Activated T-cell treated with anti-CD3 and anti-CD28 coated beads for 48 hours (primary cell): ENCODE measurements at places on chromosomes 1 and 21.

GRCh38 chr21:32599091-32599490, 13.1 kb downstream of the CFAP298 start:
- no peak for DNase-seq

DNA sequence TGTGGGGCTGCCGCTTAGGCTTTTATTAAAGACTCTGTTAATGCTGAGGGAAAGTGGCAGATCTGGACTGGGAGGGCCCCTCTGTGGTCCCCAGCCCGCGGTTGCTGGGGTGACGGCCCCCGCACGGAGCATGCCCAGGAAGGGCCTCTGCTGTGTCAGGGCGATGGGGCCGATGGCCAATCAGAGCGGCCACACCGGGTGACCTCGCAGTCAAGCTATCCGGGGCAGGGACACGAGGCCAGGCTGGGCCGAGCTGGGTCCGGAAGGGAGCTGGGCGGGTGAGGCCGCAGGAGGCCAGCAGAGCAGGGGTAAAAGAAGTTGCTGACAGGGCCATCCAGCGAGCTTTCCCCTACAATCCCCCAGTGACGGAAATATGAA, 145.1 kb downstream of the CASZ1 start:
- DNase-seq: no peak

GRCh38 chr21:45309069-45309986, 21.6 kb upstream of the POFUT2 start:
- DNase-seq: peak; percentile 47

- no peak for DNase-seq
These were observed 5.8 kb upstream of the SPRR5 start for GRCh38 chr1:152941037-152941711.

DNA sequence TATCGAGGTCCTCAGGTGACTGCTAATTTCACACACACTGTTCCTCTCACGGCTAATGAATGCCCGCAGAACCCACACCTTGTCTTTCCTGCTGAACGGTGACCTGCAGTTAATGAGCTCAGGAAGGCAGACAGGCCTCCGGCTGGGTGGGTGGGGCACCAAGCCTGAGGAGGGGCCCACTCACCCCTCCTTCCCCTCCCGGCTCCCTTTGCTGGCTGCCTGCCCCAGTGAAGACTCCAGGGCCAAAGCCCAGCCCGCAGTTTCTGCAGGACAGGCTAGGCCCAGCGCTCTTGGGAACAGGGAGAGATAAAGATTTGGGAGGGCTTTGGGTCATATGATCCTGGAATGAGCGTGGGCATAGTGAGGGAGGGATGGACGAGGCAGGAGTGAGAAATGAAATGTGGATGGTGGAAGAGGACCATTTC, 26.4 kb downstream of the FOXO6 start:
- DNase-seq: no peak

GRCh38 chr1:27887215-27888021, 15.1 kb downstream of the THEMIS2 start:
- no peak for DNase-seq

GRCh38 chr1:95575291-95575690, 341.3 kb downstream of the RWDD3 start:
- no peak for DNase-seq

GRCh38 chr1:164764333-164764732, 205.3 kb downstream of the PBX1 start:
- DNase-seq: no peak

GRCh38 chr1:202259705-202260104, 66.1 kb downstream of the LGR6 start:
- DNase-seq: no peak

- DNase-seq: peak; percentile 10
These were observed 429 bp downstream of the SRRM1 start for GRCh38 chr1:24643363-24644099.

- no peak for DNase-seq
These were observed 62.2 kb upstream of the PTCH2 start for GRCh38 chr1:44905276-44905675.

DNA sequence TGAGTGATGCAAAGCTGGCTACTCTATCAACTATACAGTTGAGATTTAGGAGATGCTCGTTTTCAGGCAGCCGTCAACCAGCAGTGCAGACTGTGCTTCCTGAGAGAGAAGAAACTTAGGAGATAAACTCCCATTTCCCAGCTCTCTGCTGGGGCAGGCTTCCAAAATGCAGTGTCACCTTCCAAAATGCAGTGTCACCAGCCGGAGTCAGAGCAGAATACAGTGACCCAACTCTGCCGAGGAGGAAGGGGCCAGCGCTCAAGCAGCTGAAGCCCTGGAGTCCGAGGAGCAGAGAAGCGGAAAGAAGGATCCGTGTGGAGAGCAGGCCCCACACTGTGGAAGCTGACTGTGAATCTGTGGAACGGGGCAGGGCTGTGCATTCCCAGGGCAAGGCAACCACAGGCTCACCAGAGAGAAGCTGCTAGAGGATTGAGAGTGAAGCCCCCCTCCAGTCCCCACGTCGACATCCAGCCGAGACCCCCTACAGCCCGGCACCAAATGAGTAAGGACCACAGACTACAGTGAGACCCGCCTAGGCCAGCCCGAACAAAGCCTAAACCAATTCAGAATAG, 703 bp upstream of the KRTAP12-1 start:
- DNase-seq: no peak

GRCh38 chr1:155940482-155940992, 901 bp upstream of the RXFP4 start:
- no peak for DNase-seq

DNA sequence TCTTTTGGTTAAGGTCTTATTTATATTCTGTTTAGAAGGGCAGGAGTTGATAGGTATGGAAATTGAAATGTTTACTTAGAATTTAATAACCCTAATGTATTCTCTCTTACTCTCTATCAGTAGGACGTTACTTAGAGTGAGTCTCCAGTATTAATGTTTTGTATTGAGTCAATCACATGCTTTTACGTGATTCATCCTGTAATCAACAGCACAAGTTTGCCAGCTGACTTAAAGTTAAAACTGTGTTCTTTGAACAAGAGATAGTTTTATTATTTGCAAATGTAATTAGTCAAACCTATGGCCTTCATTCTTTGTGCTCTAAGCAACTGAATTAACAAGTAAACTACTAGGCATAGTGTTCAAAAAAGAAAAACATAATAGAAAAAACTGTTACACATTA, 57.3 kb downstream of the PKN2 start:
- no peak for DNase-seq

GRCh38 chr1:179973198-179974110, 18.8 kb downstream of the CEP350 start:
- no peak for DNase-seq

DNA sequence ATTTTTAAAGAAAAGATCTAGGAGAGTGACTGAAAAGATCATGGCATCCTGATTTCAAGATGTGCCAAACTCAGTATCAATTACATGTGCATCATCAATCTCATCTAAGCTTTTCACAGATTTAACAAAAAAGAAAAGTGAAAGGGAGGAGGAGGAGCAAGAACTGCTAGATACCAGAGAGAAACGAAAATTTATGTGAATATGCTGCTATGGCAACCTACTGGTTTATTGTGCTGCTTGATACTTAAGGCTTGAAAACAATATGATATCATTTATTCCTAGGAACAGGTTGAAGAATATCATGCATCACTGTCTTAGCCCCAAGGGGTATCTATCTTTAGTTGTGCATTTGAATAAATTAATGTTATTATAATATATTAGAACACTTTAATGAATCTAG, 518.5 kb upstream of the ZRANB2 start:
- DNase-seq: no peak

- no peak for DNase-seq
These were observed 135.4 kb downstream of the BACH1 start for GRCh38 chr21:29434081-29434480.

- no peak for DNase-seq
These were observed 146.4 kb downstream of the LRIG2 start for GRCh38 chr1:113219377-113219776.

DNA sequence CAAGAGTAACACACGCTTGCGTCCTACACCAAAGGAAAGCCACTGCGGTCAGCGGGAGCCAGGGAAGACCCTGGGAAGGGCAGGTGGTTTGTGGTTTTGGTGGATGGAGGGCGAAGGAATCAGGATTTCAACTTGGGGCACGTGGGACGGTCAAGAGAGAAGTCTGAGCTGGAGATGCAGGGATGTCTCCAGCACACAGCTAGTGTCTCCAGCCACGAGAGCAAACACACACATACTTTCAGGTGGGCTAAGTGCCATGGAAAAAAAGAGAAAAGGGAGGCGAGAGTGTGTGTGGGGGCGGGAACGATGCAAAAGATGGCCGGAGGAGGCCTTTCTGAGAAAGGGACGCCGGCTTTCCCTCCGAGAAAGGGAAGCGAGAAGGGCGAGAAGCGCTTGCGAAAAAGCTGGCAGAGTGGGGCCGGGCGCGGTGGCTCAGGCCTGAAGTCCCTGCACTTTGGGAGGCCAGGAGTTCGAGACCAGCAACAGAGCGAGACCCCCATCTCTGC, 1.4 kb upstream of the SRRM1 start:
- peak; percentile 23 for DNase-seq

DNA sequence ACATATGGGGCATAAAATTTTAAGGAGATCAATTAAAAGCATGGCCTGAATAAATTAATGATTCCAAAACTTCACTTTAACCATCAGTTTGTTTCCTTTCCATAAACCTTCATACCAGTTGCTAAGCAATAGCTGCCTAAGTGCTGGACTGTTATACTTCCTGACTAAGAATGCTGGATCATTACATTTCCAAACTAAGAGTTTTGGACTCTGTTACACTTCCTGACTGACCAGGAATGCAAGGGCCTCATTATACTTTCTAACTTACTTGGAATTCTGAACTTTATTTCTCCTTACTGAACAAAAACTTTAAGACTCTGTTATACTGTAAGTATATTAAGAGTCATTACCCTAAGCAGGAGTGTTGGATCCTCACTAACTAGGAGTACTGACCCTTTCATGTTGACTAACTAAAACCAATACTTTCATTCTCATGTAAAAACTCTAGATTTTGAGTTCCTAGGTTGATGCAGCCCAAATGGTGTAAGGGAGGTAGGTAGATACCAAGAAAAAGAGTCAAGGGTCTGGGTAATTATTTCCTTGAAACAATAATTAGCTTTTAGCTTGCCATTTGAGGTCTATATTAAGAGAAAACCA, 118.2 kb downstream of the FAF1 start:
- no peak for DNase-seq

DNA sequence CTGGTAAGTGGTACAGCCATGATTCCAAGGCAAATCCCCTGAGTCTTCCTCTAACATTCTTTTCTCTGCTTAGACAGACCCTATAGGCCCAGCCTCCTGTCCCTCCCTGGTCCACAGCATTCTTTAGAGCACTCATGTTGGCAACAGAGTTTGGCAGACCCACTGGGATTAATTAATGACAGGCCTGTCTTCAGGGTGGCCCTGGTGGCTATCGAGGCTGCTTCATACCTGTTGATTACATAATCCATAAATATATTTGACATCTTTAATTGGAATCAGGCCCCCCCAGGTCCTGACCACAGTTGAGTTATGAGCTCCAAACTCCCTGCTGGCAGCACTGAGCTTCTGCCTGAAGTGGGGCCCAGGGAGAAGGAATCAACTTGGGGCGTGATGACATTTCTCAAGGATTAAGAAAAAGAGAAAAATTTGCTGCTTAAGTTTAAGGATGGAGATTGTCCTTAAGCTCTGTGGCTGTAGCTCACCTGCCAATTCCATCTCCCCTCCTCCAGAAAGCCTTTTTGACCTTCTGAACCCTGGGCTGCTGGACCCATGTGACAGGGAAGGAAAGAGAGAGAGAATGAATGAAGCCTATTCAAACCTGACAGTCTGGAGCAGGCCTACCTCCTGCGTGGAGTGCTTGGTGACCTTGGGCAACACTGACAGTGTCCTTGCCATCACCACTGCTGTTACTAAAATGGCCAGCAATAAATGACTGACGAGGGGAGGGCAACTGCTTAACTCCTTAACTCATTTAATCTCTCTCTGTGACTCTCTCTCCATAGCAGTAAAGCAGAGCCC, 156.6 kb downstream of the TRABD2B start:
- no peak for DNase-seq

DNA sequence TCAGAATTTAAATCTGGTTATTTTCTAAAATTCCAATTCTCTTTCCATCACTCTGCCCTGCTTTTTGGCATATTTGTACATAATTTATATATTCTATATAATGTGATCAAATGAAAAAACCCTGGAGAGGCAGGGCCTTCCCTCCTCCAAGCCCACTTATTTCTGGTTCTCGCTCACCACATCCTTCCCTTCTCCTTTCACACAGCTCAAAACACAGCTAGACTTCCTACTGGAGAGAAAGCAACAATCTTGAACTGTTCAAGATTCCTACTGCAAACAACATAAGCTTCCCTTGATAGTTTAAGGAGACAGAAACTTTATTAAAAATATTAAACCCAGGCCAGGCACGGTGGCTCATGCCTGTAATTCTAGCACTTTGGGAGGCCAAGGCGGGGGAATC, 7.6 kb upstream of the AIM2 start:
- no peak for DNase-seq

DNA sequence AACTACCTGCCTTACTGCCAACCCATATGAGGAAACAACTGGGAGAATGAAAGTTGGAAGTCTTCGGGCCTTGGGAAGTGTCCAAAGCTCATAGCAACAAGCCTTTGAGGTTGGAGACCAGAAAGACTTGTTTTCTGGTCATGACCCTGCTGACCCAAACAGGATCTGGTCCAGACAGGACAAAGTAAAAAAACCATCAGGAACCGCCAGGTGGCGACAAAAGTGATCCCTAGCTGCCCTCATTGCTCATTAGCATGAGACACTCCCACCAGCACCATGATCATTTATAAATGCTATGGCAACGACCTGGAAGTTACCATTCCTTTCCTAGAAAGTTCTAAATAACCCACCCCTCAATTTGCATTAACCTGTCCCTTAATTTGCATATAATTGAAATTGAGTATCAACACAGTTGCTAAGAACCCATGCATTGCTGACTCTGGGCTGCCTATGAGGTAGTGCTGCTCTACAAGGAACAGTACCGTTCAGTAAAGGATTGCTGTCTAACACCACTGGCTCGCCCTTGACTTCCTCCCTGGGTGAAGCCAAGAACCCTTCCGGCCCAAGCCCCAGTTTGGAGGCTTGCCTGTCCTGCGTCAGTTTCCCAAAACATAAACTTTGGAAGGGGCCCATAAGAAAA, 89.0 kb downstream of the URB2 start:
- DNase-seq: peak; percentile 23

- DNase-seq: no peak
These were observed 38.4 kb downstream of the HLX start for GRCh38 chr1:220917535-220918209.
